ENCODE measurements at places on chromosomes 7 and 10.

DNA sequence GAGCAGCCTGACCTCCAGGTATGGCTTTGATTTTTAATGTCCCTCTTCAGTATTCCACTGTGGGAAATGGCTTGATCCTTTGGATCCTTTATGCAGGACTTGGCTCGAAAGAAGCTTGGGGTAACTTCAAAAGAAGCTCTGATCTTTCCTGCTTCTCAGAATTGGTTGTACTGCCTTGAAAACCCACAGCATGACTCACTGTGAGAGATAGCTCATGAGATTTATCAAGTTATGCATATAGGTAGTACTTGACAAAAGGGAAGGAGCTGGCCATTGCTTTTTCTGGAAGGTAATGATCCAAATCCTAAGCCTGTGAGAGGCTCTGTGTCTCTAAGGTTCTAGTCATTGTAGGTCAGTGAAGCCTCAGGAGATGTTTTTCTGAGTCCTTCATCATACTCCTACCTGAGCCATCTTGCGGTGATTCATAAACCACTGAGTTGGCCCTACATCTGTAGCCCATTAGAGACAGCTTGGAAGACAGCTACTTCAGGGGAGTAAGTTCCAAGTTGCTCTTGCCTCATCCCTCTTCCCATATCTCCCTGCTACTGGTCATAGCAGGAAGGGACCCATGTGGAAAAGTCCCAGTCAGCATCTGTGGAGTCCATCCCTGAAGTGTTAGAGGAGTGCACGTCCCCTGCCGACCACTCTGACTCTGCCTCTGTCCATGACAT lies 36.7 kb upstream of the NFKB2 start:
- no peak for DNase-seq

- no peak for DNase-seq
Measured at GRCh38 chr7:81333004-81333403, 414.2 kb upstream of the SEMA3C start.

DNA sequence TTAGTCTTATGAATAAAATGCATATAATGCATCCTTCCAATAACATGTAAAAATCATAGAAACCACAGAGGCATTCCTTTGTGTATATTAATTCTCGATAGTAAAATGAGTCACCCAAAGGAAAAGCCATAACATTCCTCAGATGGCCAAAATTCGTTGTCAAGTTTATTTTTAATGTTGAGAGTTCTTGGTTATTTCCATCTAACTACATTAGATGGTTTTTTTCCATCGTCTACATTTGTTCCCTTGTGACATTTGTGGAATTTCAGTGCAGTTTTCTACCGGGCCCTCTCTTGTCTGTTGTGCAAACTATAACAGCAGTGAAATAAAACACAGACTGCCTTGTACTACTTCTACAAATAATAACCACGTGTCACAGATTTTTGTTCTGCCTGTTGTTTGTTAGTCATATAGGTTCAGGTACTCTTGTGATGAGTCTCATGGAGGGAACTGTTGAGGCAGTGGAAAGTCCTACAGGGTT lies 54.7 kb upstream of the CCAR1 start:
- no peak for DNase-seq

GRCh38 chr10:91210014-91210413 lies 10.4 kb upstream of the PCGF5 start:
- DNase-seq: no peak

DNA sequence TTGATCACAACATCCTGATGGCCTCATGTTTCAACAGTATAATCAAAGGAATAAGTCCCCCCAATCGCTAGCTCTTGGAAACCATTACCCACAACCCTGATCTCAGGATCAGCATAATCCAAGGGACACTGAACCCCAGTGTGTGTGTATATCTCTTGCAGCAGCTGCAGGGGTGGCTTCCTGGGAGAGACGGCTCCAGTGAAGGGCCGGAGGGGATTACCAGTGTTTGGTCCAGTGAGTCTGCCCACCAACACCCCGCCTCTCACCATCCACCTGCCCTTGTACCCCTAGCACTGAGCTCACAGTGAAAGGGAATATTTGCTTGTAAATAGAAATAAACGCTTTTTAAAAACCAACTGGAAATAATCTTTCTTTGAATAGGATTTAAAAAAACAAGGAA lies 63.1 kb downstream of the FAM53B start:
- no peak for DNase-seq
